ENCODE measurements at places on chromosomes 11 and 22.

- DNase-seq = peak; percentile 97
Measured at GRCh38 chr11:20035701-20036601, 124.3 kb downstream of the DBX1 start.

DNA sequence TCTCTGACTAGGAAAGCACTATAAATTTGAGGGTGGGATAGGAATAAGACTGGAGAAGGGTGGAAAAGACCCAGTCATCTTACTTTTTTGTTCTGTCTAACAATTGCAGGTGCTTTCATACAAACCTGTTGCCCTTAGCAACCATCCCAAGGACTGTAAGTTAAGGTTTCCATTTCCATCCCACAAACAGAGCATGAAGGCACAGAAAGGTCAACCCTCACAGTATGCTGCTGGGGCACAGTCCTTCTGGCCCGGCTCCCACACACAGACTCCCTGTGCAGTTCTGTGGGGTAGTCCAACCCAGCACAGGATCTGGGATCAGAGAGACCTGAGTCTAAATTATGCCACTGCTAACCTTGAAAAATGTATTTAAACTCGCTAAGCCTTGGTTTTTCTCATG lies 38.4 kb upstream of the ETS1 start:
- DNase-seq = no peak

- DNase-seq = no peak
Measured at GRCh38 chr22:36505998-36506635, 723 bp downstream of the FOXRED2 start.

DNA sequence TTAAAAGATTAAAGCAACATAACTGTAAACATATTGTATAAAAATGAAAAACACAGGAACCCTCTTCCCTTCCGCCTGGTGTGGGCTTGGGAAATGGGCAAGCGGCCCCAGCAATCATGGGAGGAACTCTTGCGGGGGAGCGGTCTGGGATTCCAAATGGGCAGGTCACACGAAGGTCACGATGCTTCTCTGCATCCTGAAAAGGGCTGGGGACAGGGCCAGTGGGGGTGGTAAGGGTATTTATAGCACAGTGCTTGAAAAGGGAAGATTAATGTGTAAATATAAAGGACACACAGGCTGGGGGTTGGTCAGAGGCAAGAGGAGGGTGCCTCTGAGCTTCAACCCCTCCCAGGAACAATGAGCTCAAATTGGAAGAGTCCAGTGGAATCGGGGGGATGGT lies 46.9 kb upstream of the OR4B1 start:
- DNase-seq = peak; percentile 26

- no peak for DNase-seq
Measured at GRCh38 chr11:57983191-57983590, 40.5 kb upstream of the OR9Q1 start.

DNA sequence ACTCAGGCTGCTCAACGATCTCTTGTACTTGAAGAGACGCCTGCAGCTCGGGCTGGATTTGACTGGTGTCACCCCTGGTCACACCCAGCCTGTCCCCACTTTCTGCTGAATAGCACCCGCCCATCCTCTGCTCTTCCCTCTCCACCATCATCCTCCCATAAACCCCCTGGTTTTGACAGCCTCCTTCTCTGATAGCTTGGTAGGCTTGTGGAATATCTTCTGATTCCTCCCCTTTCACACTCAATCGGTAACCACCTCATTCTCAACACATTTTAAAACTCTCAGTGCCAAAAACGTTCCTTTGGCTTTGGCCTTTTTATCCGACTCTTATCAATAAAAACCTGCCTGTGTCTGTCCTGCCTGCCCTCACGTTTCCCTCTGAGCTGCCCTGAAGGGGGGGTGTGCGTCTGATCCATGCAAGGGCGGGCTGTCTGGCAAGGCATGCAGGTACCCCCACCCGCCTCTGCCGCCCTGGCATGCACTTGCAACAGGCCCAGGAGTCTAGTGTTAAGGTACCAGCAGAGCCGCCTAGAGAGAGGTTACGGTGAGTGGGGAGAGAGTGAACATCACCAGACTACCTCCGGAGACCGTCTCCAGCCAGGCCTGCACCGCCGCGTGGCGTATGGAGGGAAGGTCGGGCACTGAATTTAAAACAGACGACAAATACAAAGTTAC lies 51.7 kb upstream of the BID start:
- no peak for DNase-seq

DNA sequence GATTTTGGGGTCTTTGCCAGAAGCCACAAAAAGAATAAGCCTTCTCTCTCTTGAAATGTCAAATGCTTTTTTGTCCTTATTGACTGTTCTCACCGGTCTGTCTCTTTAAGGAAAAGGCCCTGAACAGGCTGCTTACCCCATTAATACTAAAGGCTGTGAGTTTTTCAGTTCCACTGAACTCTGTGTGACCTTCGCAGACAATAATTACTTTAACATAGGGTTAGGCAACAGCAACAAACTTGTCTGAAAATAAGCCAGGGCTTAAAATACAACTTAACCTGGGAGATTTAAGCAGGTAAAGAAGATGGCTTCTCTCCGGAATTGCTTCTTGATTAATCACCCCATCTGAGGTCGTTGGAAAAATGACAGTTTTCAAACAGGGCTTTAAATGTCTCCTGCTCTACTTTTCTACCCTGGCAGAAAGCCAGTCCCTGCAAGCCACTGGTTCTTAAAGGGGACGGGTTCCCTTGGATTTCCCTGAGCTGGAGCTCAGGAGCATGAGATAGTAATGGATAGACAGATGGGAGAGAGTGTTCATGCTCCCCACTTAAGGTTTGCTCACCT lies 69.4 kb downstream of the ARL14EP start:
- peak; percentile 1 for DNase-seq

- no peak for DNase-seq
Measured at GRCh38 chr11:64313491-64314145, 3.7 kb downstream of the TRMT112 start.

- DNase-seq = no peak
Measured at GRCh38 chr11:113935858-113936257, 31.3 kb downstream of the HTR3B start.

GRCh38 chr11:120431633-120432032 lies 79.9 kb upstream of the GRIK4 start:
- DNase-seq = peak; percentile 60

- no peak for DNase-seq
Measured at GRCh38 chr11:95358511-95359340, 127.7 kb upstream of the SESN3 start.

- DNase-seq = no peak
Measured at GRCh38 chr11:9203691-9204311, 61.3 kb downstream of the DENND5A start.

DNA sequence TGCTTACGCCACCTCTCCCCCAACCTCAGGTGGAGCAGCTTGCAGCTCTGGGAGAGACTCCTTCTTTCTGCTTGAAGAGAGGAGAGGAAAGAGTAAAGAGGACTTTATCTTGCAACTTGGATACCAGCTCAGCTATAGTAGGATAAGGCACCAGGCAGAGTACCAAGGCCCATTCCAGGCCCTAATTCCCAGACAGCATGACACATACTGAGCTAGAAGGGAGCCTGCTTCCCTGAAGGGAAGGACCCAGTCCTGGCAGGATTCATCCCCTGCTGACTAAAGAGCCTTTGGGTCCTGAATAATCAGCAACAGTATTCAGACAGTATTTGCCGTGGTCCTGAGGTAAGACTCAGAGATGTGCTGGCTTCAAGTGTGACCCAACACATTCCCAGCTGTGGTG lies 41.4 kb downstream of the PPME1 start:
- DNase-seq = no peak

- no peak for DNase-seq
Measured at GRCh38 chr11:67581469-67581868, 2.1 kb upstream of the GSTP1 start.

- DNase-seq = no peak
Measured at GRCh38 chr11:643849-644738, 7.0 kb downstream of the DRD4 start.

- DNase-seq = no peak
Measured at GRCh38 chr11:72561856-72562255, 112.4 kb downstream of the PDE2A start.

- no peak for DNase-seq
Measured at GRCh38 chr11:117934526-117935307, 5.5 kb upstream of the TMPRSS13 start.

DNA sequence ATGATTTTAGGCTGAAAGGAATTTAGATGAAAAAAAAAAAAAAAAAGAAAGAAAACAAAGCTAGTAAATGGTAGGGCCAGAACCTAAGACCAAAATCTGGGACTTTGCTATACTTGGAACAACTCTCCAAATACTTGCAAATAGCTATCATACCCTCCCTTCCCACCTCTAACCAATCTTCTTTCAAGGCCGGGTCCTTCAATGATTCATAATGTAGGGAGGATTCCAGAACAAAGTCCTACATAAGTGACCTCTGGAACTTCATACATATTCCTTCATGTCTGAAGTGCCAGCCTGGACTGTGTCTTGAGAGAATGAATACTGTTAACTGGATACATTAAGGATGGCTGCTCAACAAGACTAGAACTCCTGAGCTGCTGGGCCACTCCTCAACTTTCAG lies 9.9 kb downstream of the STK33 start:
- DNase-seq = peak; percentile 67

DNA sequence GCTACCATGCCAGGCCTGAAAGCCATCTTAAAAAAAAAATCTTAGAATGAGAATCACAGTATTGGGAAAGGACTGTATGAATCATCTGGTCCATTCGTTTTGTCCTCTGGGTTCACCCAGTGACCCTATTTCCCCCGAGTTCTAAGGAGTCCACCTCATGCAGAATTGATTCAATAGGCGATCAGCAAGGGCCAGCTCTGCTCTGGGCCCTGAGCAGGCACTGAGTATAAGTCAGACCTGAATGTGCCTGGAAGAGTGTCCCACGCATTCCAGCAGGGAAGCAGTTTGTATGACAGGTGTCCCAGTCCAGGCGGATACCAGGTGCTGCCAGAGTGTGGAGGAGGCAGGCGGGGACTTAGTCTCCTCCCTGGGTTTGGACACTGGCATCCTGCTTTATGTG lies 883 bp upstream of the HMOX1 start:
- no peak for DNase-seq

GRCh38 chr11:75474878-75475766 lies 42.1 kb upstream of the KLHL35 start:
- peak; percentile 76 for DNase-seq

DNA sequence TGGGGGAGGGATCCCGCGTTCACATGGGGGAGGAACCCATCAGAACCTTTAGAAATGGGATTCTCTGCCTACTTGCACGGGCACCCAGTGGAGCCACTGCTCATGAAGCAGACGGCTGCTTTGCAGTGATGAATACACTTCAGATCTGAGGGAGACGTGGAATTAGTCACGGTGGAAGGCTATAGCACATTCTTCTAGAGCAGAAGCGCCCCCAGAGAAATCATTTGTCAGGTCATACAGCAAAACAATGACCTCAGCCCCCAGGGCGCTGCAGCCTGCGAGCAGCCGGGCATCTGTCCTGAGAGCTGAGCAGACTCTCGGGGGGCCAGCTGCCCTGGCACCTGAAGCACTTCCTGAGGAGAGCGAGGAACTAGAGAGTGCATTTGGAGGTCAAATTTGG lies 12.7 kb downstream of the TP53AIP1 start:
- peak; percentile 72 for DNase-seq

DNA sequence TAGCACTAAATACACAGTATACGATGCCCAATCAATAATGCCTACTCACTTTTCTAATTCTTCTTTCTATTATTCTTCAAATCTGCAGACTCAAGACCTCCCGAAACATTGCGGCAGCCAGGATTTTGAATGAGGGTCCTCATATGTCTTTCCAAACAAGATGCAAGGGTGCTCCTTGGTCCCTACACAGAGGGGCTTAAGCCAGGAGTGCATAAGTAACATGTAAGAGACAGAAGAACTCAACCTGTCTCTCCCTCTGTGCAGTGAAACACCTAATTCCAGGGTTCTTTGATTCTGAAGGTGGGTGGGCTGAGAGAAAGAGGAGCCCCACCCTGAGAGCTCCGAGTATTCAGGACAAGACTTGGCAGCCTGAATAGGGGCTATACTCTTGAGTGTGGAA lies 117.6 kb downstream of the ZNF280B start:
- no peak for DNase-seq

DNA sequence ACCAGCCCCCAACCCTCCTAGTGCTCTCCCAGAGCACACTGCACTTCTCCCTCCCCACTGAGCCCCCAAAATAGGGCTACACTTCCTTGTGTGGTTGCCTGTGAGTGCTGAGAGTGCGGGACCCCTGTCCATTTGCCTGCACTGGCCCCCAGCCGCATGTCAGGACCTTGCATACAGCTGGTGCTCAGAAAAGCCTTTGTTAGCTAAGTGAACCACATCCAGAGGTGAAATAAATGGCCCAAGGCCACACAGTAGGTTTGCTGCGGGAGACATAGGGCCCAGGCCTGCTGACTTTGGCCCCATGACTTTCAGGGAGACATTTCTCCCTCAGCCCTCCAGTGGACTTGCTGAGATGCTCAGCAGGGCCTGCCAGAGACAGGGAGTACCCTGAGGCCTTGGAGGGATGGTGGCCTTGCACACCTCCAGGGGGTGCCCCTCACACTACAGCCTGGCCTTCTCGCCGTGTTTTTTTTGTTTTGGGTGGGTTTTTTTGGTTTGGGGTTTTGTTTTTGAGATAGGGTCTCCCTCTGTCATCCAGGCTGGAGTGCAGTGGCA lies 10.2 kb downstream of the SSTR3 start:
- DNase-seq = no peak

- no peak for DNase-seq
Measured at GRCh38 chr22:19933341-19934241, 8.0 kb upstream of the COMT start.

- DNase-seq = peak; percentile 30
Measured at GRCh38 chr11:2737866-2738265, 38.1 kb upstream of the KCNQ1OT1 start.

- no peak for DNase-seq
Measured at GRCh38 chr11:96134602-96135001, 208.4 kb downstream of the MAML2 start.

- peak; percentile 39 for DNase-seq
Measured at GRCh38 chr11:19842505-19842904, 129.9 kb downstream of the NAV2 start.

All from fibroblast of upper back skin (primary cell).